ENCODE measurements at places on chromosomes 16 and 17.

DNA sequence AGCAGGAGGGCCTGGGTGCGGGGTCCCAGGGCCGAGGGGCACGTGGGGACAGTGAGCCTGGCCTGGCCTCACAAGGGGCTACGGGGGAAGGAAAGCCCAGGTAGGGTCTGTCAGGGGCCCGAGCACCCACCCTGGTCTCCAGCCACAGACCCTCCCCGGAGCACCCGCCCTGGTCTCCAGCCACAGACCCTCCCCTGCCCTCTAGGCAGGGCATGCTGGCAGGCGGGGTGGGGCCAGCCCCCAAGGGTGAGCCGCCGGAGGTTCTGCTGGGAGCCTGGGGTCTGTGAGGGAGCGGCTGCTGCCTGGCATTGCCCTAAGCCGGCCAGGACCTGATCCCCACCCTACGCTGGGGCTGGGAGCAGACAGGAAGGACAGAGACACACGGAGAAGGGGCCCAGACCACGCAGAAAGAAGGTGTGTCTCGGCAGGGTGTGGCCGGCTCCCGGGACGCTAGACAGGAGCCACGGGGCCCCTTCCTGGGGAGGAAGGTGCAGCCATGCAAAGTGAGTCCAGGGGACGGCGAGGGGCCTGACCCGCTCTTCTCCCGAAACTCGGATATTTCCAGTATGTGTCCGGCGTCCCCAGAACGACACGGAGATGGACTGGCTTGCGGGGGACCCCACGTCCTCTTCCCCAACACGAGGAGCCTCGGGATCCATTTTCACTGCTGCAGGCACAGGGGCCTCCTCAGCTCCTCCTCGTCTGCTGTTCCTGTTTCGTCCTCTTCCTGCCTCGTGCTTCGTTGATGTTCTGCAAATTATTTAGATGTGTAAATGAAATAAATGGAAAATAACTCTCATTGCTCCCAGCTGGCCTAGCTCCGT, 15.5 kb downstream of the UTS2R start:
- no peak for DNase-seq

DNA sequence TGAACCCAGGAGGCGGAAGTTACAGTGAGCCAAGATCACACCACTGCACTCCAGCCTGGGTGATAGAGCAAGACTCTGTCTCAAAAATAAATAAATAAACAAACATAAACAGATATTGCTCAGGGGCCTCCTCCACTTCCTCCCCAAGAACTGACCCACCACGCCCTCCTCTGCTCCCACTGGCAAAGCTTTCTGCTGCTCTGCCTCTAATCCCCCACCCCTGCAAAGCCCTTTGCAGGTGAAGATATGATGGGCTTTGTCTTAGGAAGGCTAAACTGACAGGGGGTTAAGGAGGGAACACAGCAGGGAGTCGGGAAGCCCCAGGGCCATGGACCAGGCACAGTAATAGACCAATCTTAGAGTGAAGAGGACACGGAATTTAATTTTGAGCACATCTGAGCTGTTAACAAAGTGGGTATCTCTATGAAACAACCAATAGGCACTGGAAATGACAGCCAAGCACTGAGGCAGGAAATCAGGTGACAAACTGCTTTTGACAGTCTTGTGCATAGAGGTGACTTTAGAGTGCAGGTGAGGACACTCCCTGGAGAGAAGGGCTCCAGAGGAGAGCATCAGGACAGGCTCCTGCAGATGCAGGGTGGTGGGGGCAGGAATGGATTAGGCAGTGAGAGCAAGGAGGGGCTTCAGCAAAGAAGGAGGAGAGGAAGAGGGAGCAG, 6.4 kb upstream of the CD300LD start:
- DNase-seq = no peak

- DNase-seq = peak; percentile 14
Measured at GRCh38 chr17:57004944-57005579, 27.1 kb downstream of the SCPEP1 start.

DNA sequence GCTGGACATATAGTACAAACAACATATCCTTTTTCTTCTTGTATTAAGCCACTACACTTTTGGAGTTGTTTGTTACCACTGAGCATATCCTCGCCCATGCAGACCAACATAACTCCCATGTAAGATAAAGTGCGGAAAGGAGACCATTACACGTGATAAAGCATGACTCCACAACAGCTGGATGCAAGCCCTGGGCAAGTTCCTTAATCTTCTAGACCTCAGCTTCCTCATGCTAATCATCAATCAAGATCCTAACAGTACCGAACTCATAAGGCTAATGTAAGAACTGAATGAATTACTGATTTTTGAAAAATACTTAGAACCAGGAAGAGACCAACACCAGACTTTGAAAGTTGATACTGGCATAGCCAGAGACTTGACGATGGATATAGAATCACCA, 47.0 kb upstream of the GSG1L start:
- peak; percentile 63 for DNase-seq

DNA sequence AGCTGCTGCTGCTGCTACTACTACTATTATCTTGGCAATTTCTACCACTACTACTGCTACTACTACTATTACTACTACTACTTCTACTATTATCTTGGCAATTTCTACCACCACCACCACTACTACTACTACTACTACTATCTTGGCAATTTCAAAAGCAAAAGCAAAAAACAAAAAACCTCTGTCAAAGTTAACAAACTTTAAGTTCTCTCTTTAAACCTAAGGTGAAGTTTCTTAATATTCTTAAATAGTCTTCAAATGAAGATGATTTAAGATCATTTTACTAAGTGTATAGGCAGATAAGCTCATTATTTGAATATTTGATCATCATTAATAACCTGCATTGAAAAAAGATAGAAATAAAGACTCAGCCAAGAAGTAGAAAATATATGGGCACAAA, 118.5 kb downstream of the BRIP1 start:
- no peak for DNase-seq

GRCh38 chr17:82602986-82603710, 45.1 kb downstream of the WDR45B start:
- DNase-seq = no peak

- DNase-seq = peak; percentile 66
Measured at GRCh38 chr16:56911771-56912571, 20.0 kb upstream of the HERPUD1 start.

GRCh38 chr16:48271728-48272127, 24.4 kb upstream of the ABCC11 start:
- DNase-seq = no peak
